Activated B cell treated with CpG ODN at 0.5 μM for 24 hours (primary cell): ENCODE measurements at places on chromosomes 1 and 21. TPM values are rescaled to one million over a fixed set of nuclear protein-coding genes. Genes with fewer than 3 reads are reported as not detected.

C4BPB gene
- total RNA-seq: 0.17 and 0.47 TPM in 2 replicates

FMO1 gene
- 0.12 and 1.1 TPM in 2 replicates for total RNA-seq

GPR153 gene
- 0.12 and 0.22 TPM in 2 replicates for total RNA-seq

- no peaks in the 10 kb centered on the region for H3K27me3 ChIP-seq
- H3K36me3 ChIP-seq: peaks cover 1% of the 10 kb centered on the region
- no peak overlapping the region for H3K27ac ChIP-seq
- peaks cover 19% of the 10 kb centered on the region for H3K4me1 ChIP-seq
Observed at GRCh38 chr1:46244656-46245371, 2.7 kb upstream of the RAD54L start.

- no peaks in the 10 kb centered on the region for H3K4me1 ChIP-seq
- DNase-seq: no peak
- H3K36me3 ChIP-seq: no peaks in the 10 kb centered on the region
- peaks cover 7% of the 10 kb centered on the region for H3K27me3 ChIP-seq
- no peak overlapping the region for H3K27ac ChIP-seq
- H3K4me3 ChIP-seq: no peak overlapping the region
Observed at GRCh38 chr21:43825936-43826622, 36.7 kb downstream of the RRP1 start.

DNA sequence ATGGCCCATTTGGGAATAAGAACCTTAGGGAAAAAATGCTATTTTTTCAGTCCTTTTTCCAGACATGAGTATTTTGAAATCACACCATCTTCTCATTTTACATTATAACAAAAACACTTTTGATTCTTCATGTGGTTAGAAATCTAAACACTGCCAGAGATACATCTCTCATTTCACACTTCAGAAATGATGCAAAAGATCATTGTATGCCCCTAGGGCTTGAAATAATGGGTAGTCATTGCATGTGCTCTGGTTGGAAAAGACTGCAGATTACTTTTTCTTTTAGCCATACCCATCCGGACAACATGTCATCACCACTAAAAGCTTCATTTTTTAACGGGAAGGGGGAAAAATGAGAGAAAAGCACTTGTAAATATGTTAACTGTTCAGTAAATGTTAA is 1152.2 kb upstream of the ADGRL4 start:
- H3K36me3 ChIP-seq: no peaks in the 10 kb centered on the region
- no peak for DNase-seq
- H3K4me1 ChIP-seq: no peaks in the 10 kb centered on the region

GRCh38 chr1:165686121-165686970 is 12.0 kb downstream of the ALDH9A1 start:
- no peaks in the 10 kb centered on the region for H3K27me3 ChIP-seq
- H3K4me1 ChIP-seq: peaks cover 24% of the 10 kb centered on the region
- DNase-seq: no peak
- H3K36me3 ChIP-seq: peaks cover 66% of the 10 kb centered on the region
- H3K27ac ChIP-seq: peak overlapping the region; percentile 59

DNA sequence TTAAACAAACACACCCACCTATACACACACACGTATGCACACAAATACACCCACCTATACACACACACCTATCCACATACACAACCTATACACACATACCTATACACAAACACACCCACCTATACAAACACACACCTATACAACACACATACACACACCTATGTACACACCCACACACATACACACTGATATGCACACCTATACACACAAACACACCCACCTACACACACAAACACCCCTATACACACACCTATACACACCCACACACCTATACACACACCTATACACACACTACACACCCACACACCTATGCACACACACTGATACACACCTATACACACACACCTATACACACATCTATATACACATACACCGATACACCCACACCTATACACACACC is 115.7 kb upstream of the VAMP3 start:
- H3K27me3 ChIP-seq: no peaks in the 10 kb centered on the region
- no peak overlapping the region for H3K4me3 ChIP-seq
- no peak overlapping the region for H3K27ac ChIP-seq
- no peaks in the 10 kb centered on the region for H3K4me1 ChIP-seq

GRCh38 chr1:13505020-13505419 is 8.8 kb downstream of the LRRC38 start:
- H3K27ac ChIP-seq: no peak overlapping the region
- H3K4me3 ChIP-seq: no peak overlapping the region
- H3K27me3 ChIP-seq: peaks cover 15% of the 10 kb centered on the region
- no peak for DNase-seq
- no peaks in the 10 kb centered on the region for H3K4me1 ChIP-seq

DNA sequence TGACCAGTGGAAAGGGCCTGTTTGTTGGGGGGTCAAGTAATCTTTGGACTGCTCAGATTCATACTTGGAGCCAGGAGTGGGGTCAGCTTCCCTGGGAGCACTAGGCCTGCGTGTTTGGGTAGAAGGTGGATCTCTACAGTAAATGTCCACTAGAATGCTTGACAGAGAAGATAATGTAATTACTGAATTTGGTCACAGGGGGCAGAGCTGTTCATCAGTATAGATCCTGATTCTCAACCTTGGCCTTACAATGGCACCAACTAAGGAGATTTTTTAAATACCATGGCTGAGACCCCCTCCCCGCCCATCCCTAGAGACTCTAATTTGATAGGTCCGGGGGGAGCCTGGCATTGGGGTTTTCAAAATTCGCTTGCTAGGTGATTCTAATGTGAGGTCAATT is 217.5 kb upstream of the PLXNA2 start:
- DNase-seq: no peak
- H3K4me1 ChIP-seq: no peaks in the 10 kb centered on the region
- no peaks in the 10 kb centered on the region for H3K27me3 ChIP-seq
- H3K27ac ChIP-seq: no peak overlapping the region
- no peak overlapping the region for H3K4me3 ChIP-seq
